Activated CD4-positive, alpha-beta T cell treated with anti-CD3 and anti-CD28 coated beads, Interleukin-2, Interleukin-6, amounts not matched to agents 100 ng/mL and 50 ng/mL, durations not matched to agents 16 hours and 8 hours (primary cell): ENCODE measurements at places on chromosomes 11 and 22.

DNA sequence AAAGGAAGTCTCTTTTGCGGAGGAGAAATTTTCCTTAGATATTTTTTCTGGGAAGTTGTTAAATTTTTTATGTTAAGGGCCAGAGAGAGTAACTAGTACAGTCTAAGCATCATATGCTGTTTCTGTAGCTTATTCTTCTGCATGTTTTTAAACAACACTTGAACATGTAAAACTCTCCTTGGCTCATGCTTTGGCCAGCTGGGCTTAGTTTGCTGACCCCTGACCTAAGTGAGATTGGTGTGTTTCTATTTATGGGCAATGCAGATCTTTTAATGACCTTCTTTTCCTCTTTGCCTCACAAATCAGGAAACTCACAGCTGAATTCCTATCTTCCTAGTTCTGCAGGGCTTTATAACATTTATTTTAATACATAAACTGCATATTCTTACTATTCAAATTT is 942.5 kb downstream of the OPCML start:
- DNase-seq = no peak

GRCh38 chr22:44260216-44261035 is 52.3 kb downstream of the SHISAL1 start:
- no peak for DNase-seq

GRCh38 chr22:36191106-36191836 is 10.3 kb downstream of the APOL4 start:
- no peak for DNase-seq

- peak; percentile 79 for DNase-seq
Observed at GRCh38 chr11:119356349-119357031, 10.0 kb upstream of the MFRP start.
